NCI-H345 (cell line): ENCODE measurements at places on chromosomes 7 and 10.

DNA sequence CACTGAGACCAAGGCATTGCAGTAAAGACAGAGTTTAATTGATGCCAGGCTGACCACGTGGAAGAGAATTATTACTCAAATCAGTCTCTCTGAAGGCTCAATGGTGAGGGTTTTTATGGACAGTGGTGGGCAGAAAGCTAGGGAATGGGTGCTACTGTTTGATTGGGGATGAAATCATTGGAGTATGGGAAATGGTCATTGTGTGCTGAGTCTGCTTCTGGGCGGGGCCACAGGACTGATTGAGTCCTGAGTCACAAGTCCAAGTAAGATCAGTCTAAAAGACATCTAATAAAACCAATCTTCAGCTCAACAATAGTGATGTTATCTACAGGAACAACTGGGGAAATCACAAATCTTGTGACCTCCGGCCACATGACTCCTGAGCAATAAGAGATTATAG is 868.4 kb downstream of the SORCS3 start:
- DNase-seq = no peak

DNA sequence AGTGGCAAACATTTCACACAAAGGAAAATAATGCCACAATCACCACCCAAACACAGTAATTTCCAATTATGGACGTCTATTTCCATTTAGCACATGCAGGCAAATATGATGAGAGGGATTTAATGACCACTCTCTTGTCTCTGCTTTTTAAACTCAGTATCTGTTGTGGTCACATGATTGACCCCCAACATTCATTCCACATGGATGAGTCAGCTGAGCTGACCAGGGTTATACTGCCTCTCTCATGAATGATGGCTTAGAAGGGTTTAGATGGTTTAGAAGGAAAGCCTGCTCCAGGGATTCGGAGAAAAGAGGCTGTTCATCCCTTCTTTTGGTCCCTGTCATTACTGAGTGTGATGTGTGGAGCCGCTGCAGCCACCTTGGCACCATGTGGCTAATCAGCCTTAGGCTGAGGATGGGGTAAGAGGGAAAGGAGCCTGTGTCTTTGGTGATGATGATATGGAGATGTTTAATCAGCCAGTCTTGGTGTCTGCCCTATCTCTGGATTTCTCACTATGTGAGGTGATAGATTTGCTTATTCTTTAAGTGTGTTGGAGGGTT is 38.2 kb upstream of the JAKMIP3 start:
- DNase-seq = no peak

- DNase-seq = peak; percentile 45
These were observed 24.4 kb upstream of the RBM20 start for GRCh38 chr10:110619514-110620397.

DNA sequence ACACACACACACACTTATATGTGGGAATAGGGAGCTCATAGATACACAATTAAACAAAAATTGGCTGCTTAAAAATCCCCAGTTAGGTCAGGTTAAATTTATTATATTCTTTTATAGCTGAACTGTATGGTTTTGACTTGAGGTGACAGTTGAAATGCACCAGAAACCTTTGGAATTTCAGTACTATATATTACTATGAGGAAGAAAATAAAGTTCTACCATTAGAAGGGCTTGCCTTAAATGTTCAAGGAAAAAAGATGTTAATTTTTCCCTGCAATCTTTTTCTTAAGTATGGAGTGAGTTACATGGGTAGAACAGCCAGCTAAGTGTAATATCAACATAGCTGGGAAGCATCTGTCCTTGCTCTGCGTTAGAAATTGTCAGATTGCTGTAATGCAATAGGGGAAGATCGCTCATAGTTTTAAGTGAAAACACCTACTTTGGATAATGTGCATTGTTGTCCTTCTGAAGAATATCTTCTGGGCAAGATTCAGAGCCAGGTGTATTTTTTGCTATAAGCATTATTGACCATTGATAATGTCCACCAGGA is 415.8 kb upstream of the MKI67 start:
- no peak for DNase-seq

- DNase-seq = no peak
These were observed 205.7 kb downstream of the PARD3 start for GRCh38 chr10:34609287-34609940.

- DNase-seq = no peak
These were observed 216.6 kb upstream of the YAE1 start for GRCh38 chr7:39349452-39350123.

- no peak for DNase-seq
These were observed 433.1 kb downstream of the TYW1 start for GRCh38 chr7:67429735-67430134.

DNA sequence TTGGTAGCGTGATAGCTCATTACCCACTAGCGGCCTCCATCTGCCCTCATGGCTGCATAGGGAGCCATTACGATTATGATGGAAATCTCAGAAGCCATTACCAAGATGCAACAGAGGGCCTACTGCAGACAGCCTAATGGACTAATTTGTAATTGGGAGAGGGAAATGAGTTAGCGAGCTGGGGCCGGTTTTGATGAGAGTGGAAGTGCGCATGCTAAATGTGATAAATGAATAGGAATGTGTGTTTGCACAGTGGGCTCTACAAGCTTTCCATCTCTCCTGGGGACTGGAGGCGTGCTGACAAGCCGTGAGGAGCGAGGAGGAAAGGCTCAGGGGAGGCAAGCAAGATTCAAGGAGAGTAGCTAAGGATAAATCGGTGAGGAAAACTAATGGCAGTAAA is 644.5 kb upstream of the GALNT17 start:
- no peak for DNase-seq

DNA sequence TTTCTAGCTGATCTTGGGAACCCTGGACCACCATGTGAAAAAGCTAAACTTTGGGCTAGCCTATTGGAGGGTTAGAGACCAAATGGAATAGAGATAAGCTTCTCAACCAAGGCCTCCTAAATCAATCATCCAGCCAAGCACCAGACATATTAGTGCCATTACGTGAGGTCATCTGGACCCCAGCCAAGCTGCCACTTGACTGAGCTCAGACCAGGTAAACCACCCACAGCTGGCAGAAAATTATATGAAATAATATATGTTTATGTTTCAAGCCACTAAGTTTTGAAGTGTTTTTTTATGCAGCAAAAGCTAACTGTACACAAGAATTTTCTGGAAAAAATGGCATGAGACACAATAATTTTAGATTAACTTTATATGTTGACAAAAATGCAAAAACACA is 82.6 kb upstream of the PCGF5 start:
- no peak for DNase-seq

GRCh38 chr7:91894781-91895480 is 14.4 kb upstream of the MTERF1 start:
- DNase-seq = no peak

DNA sequence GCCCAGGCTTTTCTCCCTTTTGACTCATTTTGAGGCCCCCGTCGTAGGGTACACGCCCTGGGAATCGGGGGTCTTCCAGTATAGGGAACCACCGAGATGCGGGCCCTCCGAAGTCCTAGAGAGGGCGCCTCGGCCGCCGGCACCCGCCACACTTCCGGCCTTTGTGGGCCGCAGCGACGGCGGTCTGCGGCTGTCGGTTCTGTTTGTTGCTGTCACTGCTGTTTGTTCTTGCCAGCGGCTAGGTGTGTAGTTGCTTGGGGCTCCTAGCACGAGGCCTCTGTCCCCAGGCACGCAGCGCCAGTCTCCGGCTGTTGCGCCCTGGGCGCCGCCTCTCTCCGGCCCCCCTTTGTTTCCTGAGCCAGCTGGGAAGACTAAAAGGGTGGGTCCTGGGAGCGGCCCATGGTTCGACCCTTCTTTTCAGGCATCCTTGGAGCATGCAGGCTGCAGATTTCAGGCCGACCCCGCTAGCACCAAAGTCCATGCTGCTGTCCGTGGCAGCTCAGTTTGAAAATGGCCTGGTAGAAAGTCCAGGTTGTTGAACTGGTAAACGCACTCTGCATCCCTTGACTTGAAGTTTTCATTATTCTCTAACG is 17.8 kb upstream of the ZKSCAN1 start:
- DNase-seq = no peak

DNA sequence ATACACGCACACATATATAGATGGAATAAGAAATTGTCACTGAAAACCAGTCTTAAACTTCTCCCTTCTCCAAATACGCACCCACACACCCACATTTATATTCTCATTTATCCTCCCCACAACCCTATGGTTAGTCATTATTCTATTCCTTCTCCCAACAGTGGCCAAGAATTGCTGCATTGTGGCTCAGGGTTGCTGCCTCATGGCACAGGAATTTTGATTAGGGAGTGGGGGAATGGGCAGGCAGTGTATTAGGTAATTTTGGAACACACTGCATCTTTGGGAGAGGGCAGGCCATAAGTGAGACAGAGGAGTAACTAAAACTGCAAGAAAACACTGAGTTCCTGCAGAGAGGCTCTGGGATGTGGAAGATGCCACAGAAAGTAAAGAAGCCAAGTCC is 35.7 kb downstream of the NAPEPLD start:
- DNase-seq = no peak

GRCh38 chr7:75623390-75624133 is 115.2 kb downstream of the HIP1 start:
- DNase-seq = no peak

DNA sequence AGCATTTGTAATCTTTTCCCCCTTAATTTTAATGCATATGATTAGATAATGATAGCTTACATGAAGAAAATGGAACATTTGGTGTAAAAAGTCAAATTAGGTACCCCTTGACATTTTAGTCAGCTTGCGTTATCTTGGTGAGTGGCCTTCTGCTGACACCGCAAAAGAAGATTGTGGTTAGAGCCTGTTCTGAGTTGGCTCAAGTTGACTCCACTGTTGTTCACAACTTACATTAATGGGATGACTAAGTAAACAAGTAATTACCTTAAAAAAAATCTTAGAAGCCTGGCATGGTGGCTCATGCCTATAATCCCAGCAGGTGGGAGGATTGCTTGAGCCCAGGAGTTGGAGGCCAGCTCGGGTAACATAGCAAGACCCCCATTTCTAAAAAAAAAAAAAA is 24.2 kb downstream of the TRRAP start:
- DNase-seq = no peak

DNA sequence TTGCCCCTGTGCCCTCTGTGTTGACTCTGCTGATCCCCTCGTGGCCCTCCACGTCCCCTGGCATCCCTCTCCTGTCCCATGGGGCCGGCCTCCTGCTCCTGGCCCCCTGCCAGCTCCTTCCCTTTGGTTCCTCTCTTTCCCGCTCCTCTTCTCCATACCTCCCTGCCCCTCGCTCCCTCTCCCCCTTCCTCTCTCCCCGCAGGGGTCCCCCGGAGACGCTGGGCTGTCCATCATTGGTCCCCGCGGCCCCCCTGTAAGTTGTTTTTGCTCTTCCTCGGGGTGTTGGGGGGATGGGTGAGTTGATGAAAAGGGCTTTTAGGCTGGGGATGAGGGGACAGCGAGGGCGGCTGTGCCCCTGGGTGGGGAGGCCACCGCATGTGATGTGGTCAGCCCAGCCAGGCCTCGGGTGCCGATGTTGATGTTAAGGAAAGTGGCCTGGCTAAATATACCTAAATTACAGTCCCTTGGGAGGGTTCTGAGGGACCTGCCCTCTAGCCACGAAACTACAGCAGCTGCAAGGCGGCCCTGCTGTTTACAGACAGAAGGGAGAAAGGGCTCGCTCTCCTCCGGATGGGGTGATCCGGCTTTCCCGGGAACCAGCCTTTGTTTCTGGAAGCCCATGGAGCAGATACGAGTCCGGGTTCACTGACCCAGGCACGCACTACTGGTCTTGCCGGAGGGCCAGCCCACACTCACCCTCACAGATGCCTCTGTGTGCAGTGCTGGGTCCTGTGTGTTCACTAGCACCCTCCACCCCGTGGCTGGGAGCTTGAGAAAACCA is 78.8 kb downstream of the COL13A1 start:
- no peak for DNase-seq

DNA sequence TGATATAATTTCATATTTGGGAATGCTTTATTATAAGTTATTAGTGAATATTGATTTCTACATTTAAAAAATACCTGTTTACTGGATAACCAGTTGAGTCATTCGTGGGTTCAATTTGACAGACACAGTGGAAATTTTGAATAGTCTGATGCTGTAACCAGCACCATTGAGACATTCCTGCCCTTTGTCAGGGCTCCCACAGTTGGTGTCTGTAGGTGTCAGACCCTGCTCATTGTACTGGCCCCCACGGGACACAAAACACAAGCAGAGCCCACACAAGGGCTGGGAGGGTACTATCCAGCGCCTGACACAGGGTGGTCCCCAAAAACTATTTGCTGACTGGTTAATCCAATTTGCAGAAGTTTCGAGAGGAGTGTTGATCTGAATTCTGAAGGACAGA is 35.9 kb downstream of the EEPD1 start:
- no peak for DNase-seq

DNA sequence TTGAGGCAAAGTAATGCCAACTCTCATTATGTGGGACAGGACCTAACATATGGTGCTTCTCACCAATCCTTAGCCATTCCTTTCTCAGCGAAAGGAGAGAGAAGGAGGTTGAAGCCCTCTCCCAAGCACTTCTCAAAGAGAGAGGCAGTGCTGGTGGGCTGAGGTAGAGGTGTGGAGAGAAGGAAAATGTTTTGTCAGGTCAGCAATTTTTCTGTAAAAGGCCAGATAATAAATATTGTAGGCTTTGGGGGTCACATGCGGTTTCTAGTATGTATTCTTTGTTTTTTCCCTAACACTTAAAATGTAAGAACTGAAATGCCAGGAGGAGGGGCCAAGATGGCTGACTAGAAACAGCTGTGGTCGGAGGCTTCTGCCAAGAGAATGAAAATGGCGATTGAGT is 225.0 kb upstream of the NPY start:
- DNase-seq = no peak

DNA sequence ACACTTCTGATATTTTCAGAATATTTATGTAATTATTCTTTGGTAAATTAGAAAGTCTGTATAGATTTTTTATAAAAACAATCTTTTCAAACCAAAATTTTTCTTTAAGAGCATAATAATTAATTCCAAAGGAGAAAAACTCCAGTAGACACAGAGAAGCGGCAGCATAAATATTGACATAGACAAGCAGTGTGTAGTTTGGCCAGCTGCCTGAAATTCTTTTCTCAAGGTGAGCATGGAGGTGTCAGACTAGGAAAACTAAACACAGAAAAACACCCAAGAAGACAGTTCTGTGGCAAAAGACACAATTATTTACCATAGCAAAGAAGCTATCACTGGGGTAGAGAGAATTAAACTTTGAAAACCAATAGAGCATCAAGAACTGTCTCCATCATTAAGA is 82.4 kb downstream of the KLF6 start:
- peak; percentile 17 for DNase-seq

GRCh38 chr10:100780324-100780723 is 34.9 kb downstream of the PAX2 start:
- DNase-seq = no peak

DNA sequence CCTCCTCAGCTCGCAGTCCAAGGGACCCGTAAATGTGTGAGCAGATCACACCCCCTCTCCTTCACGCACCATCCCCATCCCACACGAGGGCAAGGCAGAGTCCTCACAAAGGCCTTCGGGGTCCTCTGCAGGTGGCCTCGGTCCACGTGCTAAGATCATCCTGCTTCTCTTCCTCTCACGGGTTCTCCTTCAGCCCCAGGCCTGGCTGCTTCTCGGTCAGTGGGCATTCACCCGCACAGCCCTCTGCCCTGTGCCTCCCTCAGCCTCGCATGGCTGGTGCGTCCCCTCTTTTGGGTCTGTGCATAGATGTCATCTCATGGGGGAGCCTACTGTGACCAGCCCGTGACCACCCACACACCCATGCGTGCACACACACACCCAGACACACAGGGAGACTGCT is 17.3 kb upstream of the FOXL3 start:
- no peak for DNase-seq
